Smooth muscle cell of the pulmonary artery (primary cell): ENCODE measurements at places on chromosomes 7 and 10. TPM values are rescaled to one million over a fixed set of nuclear protein-coding genes. Genes with fewer than 3 reads are reported as not detected.

The SPDYE8 gene
- not detected in 2 replicates for total RNA-seq

The IL6 gene
- total RNA-seq = 62.2 and 108 TPM in 2 replicates

The MYL10 gene
- not detected in 2 replicates for total RNA-seq

The RBM48 gene
- total RNA-seq = 8.1 and 8.7 TPM in 2 replicates

The SEMA3A gene
- total RNA-seq = 52.1 and 109 TPM in 2 replicates

The CYP26C1 gene
- total RNA-seq = 0.07 and 0.10 TPM in 2 replicates

The SPDYE1 gene
- total RNA-seq = not detected in 2 replicates

The C7orf57 gene
- not detected in 2 replicates for total RNA-seq

The LIPF gene
- total RNA-seq = not detected in 2 replicates

The ADRB1 gene
- total RNA-seq = not detected in 2 replicates

The PRPS1L1 gene
- not detected in 2 replicates for total RNA-seq

The PRSS37 gene
- not detected in 2 replicates for total RNA-seq

The RNF133 gene
- 0.46 TPM in 2 replicates for total RNA-seq

The ANKRD26 gene
- total RNA-seq = 6.8 and 7.2 TPM in 2 replicates

The DOCK4 gene
- 15.1 and 20.3 TPM in 2 replicates for total RNA-seq

The ADAM12 gene
- 77.9 and 120 TPM in 2 replicates for total RNA-seq

The RBP3 gene
- total RNA-seq = not detected in 2 replicates

The PRRT4 gene
- total RNA-seq = 0.13 TPM in 1 of 2 replicates, not detected in the other

The MCU gene
- 26.6 and 30.0 TPM in 2 replicates for total RNA-seq

The LDB1 gene
- total RNA-seq = 43.3 and 48.1 TPM in 2 replicates

The CPEB3 gene
- total RNA-seq = 1.1 and 1.3 TPM in 2 replicates

The FOXP2 gene
- 0.26 and 0.46 TPM in 2 replicates for total RNA-seq

The CPVL gene
- 0.20 TPM in 1 of 2 replicates, not detected in the other for total RNA-seq

The CELF2 gene
- 18.1 and 39.4 TPM in 2 replicates for total RNA-seq

The NMT2 gene
- total RNA-seq = 25.4 and 26.1 TPM in 2 replicates

The TSPAN15 gene
- 0.33 and 1.7 TPM in 2 replicates for total RNA-seq

The CCDC201 gene
- total RNA-seq = 0.03 TPM in 1 of 2 replicates, not detected in the other

The CRHR2 gene
- total RNA-seq = not detected in 2 replicates

The DCLRE1A gene
- total RNA-seq = 6.1 and 6.5 TPM in 2 replicates

The WNT2 gene
- 0.20 TPM in 1 of 2 replicates, not detected in the other for total RNA-seq

The PNLIPRP1 gene
- not detected in 2 replicates for total RNA-seq

The CDHR3 gene
- 3.1 and 9.2 TPM in 2 replicates for total RNA-seq

The IKZF1 gene
- total RNA-seq = not detected in 2 replicates

The PPP1R3C gene
- 195 and 201 TPM in 2 replicates for total RNA-seq

The CHPF2 gene
- 123 and 204 TPM in 2 replicates for total RNA-seq

The NKX1-2 gene
- not detected in 2 replicates for total RNA-seq

The MET gene
- 55.3 and 131 TPM in 2 replicates for total RNA-seq

The SLC13A1 gene
- total RNA-seq = not detected in 2 replicates

The SFRP5 gene
- 0.36 TPM in 1 of 2 replicates, not detected in the other for total RNA-seq

The NKX2-3 gene
- total RNA-seq = not detected in 2 replicates

The IGF2BP3 gene
- 20.2 and 77.8 TPM in 2 replicates for total RNA-seq

The DENND10 gene
- 69.5 and 74.1 TPM in 2 replicates for total RNA-seq

The ADIRF gene
- total RNA-seq = 86.1 and 116 TPM in 2 replicates

The GRID1 gene
- total RNA-seq = 0.03 and 0.46 TPM in 2 replicates

The DLX5 gene
- total RNA-seq = 0.33 and 0.89 TPM in 2 replicates

The CPN1 gene
- total RNA-seq = not detected in 2 replicates

The MYPN gene
- 1.6 and 2.3 TPM in 2 replicates for total RNA-seq

The OR2A1 gene
- total RNA-seq = 0.07 and 0.33 TPM in 2 replicates

The STEAP1B gene
- total RNA-seq = 13.3 and 23.4 TPM in 2 replicates
